ENCODE measurements at places on chromosomes 4 and X.

DNA sequence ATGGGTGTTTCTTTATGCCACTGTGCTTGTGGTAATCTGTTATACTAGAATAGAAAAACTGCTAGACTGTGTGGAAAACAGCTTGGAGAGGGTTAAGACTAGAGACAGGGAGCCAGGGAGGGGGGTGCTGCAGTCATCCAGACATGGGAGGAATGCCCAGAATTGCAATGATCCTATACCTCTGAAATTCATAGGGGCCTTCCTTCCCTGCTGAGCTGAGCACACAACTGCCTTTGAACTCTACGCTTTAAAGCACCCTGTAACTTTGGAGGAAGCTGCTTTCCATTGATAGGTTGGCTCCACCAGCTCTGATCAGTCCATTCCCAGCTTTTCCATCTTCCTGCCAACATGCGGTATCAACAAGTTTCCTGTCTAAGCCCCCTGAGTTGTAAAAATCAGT lies 155.9 kb upstream of the RASGEF1B start:
- DNase-seq = no peak

- no peak for DNase-seq
Measured at GRCh38 chr4:147498031-147498660, 17.2 kb downstream of the EDNRA start.

- DNase-seq = no peak
Measured at GRCh38 chr4:41332510-41333054, 75.9 kb downstream of the UCHL1 start.

DNA sequence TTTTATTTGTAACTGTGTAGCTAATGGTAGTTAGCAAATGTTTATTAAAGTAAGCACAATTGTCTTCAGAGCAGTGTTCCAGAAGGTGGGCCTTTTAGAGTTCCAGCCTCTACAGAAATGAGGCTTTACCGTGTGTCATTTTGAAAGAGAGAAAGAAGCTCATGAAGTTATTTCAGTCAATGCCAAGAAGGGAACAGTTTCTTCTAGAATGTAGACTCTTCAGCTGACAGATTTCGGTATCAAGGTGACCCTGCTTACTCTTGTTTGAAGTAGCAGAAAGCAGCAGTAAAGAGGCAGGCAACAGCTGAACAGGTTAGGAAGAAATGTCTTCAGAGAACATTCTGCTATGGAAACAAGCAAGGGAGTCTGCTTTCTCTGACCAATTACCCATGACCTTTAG lies 93.6 kb downstream of the TASL start:
- DNase-seq = no peak

GRCh38 chrX:20530406-20530921 lies 263.8 kb upstream of the RPS6KA3 start:
- DNase-seq = no peak

DNA sequence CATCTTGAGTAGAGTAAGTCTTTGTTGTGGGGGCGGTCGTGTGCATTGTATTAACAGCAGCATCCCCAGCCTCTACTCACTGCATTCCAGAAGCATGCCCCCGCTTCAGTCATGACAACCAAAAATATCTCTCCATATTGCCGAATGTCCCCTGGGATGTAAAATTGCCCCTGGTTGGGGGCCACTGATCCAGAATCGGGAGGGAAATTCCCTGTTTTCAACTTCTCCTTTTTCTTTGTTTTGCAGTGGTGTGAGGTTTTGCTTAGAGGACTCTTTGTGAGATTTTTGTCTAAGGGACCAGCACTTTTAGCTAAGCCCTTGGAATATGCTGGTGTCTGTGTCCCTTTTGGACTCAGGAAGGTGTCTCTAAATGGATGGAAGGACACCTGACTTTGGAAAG lies 3.0 kb upstream of the IL13RA1 start:
- no peak for DNase-seq

- no peak for DNase-seq
Measured at GRCh38 chr4:18401425-18401824, 379.9 kb upstream of the LCORL start.

DNA sequence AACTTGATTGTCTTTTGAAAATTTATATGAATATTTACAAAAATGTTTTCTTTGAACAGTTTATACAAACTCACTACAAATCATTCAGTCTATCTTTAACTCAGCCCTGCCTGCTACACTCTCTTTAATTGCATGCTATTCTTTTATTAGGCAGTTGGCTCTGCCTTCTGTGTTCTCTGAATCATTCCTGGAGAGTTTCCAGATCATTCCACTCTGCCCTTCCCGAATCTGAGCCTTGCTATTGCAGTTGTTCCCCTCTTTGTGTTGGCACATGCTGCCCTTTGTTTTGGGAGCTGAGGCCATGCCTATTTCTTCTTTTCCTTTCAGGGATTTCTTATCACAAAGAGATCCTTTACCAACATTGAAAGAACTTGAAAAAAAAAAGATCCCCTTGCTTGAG lies 8.7 kb upstream of the TECRL start:
- no peak for DNase-seq

DNA sequence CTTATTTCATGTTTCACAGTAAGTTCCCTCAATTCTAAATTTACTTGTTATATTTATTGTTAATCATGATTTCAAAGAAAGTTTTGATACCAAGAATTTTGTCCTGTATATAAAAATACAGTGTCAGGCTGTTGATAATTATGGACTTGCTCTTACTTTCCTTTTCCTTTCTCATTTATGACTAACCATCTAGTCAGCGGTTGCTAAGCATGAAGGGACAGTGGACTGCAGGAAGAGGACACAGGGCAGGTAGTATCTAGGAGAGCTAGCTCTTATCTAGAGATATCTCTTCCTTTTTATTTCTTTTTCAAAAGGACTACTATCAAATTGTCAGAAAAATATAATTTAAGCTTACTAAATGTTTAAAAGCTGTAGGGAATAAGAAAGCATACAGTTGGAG lies 1.6 kb downstream of the OPRPN start:
- DNase-seq = no peak

DNA sequence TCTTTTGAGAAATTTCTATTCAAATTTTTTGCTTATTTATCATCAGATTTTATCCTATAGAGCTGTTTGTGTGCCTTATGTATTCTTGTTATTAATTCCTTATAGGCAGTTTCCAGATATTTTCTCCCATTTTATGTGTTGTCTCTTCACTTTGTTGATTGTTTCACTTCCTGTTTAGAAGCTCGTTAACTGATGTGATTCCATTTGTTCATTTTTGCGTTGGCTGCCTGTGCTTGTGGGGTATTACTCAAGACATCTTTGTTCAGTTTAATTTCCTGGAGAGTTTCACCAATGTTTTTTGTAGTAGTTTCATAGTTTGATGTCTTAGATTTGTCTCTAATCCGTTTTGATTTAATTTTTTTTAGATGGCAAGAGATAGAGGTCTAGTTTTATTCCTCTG lies 14.6 kb downstream of the ZNF718 start:
- no peak for DNase-seq

- no peak for DNase-seq
Measured at GRCh38 chr4:80101792-80102116, 28.7 kb upstream of the ANTXR2 start.

DNA sequence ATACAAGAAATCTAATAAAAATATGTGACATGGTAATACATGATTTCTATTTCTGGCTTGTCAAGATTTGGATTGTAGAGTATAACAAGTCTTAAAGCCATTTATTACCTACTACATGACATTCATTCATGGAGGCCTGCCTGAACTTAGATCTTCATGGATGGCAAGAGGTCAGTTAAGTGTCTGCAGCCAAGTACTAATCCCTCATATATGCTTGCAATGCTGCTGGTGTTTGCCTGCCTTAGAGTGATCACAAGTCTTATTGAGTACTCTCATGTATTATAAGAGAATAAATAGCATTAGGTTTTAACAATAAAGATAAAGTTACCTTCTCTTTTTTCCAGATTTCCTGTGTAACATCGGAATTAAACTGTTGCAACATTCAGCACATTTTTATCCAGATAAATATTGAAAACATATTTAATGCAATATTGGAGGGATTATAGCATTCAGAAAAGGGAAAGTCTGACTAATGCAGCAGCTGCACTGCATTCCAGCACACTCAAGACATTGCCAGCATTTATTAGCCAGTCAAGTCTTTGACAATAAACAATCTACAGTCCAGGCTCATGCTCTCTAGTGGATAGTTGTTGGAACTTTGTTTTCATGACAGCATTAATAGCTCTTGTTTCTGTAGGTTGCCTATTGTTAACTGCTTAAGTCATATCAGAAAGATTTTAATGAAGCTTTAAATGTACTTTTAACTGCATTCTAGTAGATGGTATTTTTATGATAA lies 737.1 kb downstream of the FAT4 start:
- DNase-seq = no peak

- no peak for DNase-seq
Measured at GRCh38 chr4:100519205-100519604, 1.4 kb upstream of the EMCN start.

- no peak for DNase-seq
Measured at GRCh38 chr4:42678512-42678911, 21.6 kb upstream of the ATP8A1 start.

GRCh38 chrX:44731160-44731559 lies 112.7 kb upstream of the DUSP21 start:
- no peak for DNase-seq

- DNase-seq = no peak
Measured at GRCh38 chr4:109665783-109666485, 37.3 kb downstream of the CASP6 start.

GRCh38 chrX:10811111-10811510 lies 190.7 kb upstream of the MID1 start:
- DNase-seq = no peak

DNA sequence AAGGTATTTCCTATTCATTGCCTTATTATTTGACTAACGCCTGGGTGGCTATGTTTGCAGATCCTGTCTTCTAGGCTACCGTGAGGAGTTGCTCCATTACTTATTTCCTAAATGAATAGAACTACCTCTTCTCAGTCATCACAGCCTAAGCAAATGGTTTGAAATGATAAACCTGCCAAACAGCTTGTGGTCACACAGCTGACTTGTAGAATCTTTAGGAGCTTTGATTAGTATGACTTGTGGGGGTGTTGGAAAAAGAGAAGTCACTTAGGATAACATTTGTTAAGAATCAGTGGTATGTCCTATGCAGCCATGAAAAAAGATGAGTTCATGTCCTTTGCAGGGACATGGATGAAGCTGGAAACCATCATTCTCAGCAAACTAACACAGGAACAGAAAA lies 169.3 kb downstream of the PPARGC1A start:
- DNase-seq = no peak

GRCh38 chrX:40470830-40471429 lies 109.8 kb upstream of the ATP6AP2 start:
- no peak for DNase-seq

GRCh38 chrX:113300580-113300979 lies 459.9 kb upstream of the AMOT start:
- DNase-seq = no peak

DNA sequence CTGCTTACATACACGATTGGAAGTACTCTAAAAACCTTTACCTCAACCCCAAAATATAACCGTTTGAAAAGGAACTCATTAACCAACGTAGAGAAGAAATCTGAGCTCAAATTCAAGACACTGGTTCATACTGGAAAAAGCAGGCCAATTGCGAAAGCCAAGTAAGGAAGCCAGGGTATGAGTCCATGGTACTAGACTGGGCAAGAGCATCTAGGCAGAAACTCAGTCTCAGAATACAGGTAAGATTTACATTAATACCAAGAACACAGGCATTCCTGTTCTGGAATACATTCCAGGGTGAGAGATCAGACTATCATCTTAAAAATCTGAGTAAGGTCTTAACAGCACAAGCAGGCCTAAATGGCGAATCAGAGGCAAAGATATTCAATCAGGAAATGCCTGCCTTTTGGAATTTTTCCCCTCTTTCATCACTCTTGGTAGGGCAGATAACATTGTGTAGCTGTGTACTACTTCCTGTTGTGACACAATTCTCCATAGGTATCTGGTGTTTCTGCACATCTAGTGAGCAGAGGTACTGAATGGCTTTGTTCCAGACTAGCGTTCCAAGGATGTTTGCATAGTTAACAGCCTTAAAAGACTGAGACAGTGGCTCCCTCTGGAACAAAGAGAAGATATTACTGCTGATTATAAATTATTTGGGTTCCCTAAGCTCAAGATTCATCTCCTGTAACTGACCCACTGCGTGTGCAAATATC lies 311.3 kb downstream of the PCDH19 start:
- DNase-seq = no peak

DNA sequence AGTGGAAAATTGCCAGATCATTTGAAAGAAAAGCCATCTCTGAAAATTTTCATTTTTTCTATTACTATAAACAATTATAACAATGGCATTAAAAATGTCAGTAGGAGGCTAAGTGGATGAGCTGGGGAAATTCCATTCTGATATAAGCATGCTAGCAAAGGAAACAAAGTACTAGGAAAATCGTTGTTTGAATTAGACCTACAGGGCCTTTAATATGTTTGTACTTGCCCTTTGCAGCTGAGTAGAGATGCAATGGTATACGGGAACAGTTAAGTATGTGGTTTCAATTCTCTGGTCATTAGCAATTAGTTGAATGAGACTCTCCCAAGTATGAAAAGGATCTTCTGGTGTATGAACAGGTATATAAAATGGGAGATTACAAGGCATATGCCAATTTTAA lies 452.2 kb downstream of the PCDH11X start:
- DNase-seq = no peak

GRCh38 chr4:1170976-1171310 lies 1.4 kb downstream of the SPON2 start:
- DNase-seq = no peak

- DNase-seq = no peak
Measured at GRCh38 chrX:40022421-40022820, 75.3 kb downstream of the BCOR start.

DNA sequence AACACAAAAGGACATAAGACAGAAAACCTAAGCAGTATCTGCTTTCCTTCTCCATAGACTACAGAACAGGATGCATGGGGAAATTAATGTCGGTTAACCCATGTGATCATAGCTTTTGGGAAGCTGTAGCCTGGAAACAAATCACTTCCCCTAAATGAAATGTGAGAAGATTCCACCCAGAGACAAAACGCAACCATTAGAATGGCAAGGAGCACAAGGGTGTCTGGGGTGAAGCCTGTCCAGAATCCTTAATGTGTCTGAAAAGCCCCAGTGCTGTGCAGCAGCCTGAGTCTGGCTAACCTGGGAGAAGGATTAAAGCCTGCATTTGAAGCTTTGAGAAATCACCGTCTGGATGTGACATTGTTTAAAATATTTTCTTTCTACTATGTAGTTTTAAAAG lies 213.3 kb downstream of the ANKRD50 start:
- no peak for DNase-seq

GRCh38 chr4:56973336-56973735 lies 4.1 kb downstream of the NOA1 start:
- DNase-seq = no peak

DNA sequence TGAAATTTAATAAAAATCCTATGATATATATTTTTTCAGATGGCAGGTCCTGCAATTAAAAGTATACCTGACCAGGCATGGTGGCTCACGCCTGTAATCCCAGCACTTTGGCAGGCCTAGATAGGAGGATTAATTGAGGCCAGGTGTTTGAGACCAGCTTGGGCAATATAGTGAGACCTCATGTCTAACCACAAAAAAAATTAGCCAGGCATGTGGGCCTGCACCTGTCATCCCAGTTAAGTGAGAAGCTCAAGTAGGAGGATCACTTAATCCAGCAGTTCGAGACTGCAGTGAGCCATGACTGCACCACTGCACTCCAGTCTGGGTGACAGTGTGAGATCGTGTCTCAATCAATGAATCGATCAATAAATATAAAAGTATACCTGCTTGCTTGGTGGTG lies 2.5 kb downstream of the OCIAD2 start:
- DNase-seq = no peak

- no peak for DNase-seq
Measured at GRCh38 chrX:69215161-69215875, 50.1 kb upstream of the PJA1 start.

- no peak for DNase-seq
Measured at GRCh38 chrX:16771483-16772398, 14.5 kb upstream of the TXLNG start.

GRCh38 chr4:142353149-142353738 lies 492.9 kb downstream of the INPP4B start:
- DNase-seq = no peak
